Ovary (tissue), 10 donors: ENCODE measurements at places on chromosomes 5 and 9. TPM values are rescaled to one million over a fixed set of nuclear protein-coding genes. Genes with fewer than 3 reads are reported as not detected.

DNA sequence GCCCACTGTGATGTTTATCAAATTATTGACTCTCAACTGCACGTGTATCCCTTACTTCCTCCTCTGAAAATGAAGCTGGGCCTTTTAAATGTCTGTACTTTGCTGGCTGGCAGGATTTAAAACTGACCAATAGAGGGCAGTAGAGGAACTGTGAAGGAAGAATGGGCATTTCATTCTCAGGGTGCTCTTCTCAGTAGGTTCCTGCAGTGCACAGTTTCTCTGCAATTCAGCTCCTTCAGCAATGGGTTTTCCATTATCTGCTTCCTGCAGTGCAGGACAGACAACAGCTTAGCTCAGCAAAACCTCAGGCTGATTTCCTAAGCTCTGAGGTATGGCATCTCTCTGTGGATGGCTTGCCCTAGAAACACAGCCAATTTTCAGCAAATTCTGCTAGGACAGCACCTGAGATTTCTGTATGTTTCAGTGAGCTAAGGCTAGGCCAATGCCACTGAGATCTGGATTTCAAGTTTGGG lies 298.4 kb upstream of the PRDM9 start:
- H3K27ac ChIP-seq = no peak overlapping the region
- DNase-seq = no peak
- H3K4me3 ChIP-seq = no peak overlapping the region
- H3K4me1 ChIP-seq = no peaks in the 10 kb centered on the region
- no peaks in the 10 kb centered on the region for H3K27me3 ChIP-seq

GRCh38 chr5:158634714-158635113 lies 465.0 kb downstream of the EBF1 start:
- H3K27ac ChIP-seq = no peak overlapping the region
- no peaks in the 10 kb centered on the region for H3K36me3 ChIP-seq
- no peaks in the 10 kb centered on the region for H3K27me3 ChIP-seq
- no peak for DNase-seq
- H3K4me3 ChIP-seq = no peak overlapping the region
- no peaks in the 10 kb centered on the region for H3K4me1 ChIP-seq

- no peak overlapping the region for H3K27ac ChIP-seq
- no peak for DNase-seq
- H3K4me3 ChIP-seq = no peak overlapping the region
- peaks cover 5% of the 10 kb centered on the region for H3K4me1 ChIP-seq
- H3K36me3 ChIP-seq = no peaks in the 10 kb centered on the region
These were observed 44.4 kb downstream of the FNBP1 start for GRCh38 chr9:129998491-129999140.

DNA sequence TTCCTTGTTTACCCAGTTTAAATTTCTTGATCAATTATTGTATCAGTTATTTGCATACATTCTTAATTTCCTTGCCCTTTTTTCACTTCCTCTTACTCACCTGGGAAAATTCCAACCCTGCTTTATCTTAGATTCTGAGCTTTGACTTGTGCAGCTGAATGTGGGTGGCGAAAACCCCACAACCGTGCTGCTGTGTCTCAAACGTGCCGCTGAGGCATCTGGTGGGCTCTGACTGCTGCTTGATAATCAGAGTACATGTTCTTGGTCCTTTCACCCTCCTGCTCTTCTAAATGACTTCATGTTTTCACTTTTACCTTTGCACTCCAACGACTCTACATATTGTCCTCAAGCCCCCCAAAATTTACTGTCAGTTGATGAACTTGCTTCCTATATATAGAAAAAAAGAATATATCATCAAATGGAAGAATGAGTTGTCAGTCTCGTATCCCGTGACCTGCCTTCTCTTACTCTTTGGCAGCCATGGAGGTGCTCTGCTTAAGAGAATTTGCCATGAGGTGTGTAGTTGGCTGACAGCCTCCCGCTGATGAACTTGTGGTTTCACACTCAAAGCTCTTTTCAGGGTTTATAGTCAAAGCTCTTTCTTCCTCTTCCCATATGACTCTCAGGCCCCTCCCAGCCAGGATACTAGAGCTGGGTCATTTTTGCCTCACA lies 14.0 kb upstream of the JAK2 start:
- DNase-seq = no peak
- no peaks in the 10 kb centered on the region for H3K36me3 ChIP-seq
- H3K27ac ChIP-seq = no peak overlapping the region
- no peaks in the 10 kb centered on the region for H3K4me1 ChIP-seq
- no peaks in the 10 kb centered on the region for H3K27me3 ChIP-seq

- H3K27ac ChIP-seq = no peak overlapping the region
- H3K4me3 ChIP-seq = no peak overlapping the region
- H3K4me1 ChIP-seq = no peaks in the 10 kb centered on the region
- no peak for DNase-seq
- no peaks in the 10 kb centered on the region for H3K36me3 ChIP-seq
These were observed 837.2 kb downstream of the EFNA5 start for GRCh38 chr5:106833517-106833916.

GRCh38 chr5:53161876-53162275 lies 52.3 kb upstream of the MOCS2 start:
- H3K4me1 ChIP-seq = no peaks in the 10 kb centered on the region
- no peaks in the 10 kb centered on the region for H3K27me3 ChIP-seq
- DNase-seq = no peak
- H3K36me3 ChIP-seq = no peaks in the 10 kb centered on the region
- no peak overlapping the region for H3K4me3 ChIP-seq

DNA sequence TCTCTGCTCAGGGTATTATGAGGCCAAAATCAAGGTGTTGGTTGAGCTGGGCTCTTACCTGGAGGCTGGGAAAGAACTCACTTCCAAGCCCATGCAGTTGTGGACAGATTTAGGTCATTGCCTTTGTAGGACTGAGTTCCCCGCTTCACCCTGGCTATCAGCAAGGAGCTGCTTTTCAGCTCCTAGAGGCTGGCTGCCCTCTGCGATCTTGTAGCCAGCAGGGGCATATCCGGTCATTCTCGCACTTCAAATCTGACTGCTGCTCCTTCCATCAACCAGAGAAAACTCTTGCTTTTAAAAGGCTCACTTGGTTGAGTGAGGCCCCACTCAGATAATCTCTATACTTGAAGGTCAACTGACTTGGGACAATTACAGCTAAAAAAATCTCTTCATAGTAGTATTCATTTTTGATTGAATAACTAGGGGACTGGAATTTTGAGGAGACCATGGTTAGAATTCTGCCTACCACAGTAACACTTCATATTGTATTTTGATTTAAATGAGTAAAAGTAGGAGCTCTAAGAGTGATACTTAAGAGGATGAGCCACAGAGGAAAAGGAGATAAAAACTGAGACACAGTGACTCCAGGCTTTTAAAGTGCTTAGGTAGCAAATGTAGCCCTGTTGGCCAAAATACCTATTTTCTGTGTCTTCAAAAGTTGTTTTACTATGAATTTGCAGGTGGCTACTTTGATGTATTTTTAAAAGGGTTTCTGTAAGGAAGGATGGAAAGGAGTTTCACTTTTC lies 137.4 kb downstream of the CD180 start:
- H3K4me1 ChIP-seq = peaks cover 2% of the 10 kb centered on the region
- DNase-seq = no peak
- H3K27ac ChIP-seq = no peak overlapping the region
- no peaks in the 10 kb centered on the region for H3K27me3 ChIP-seq
- H3K36me3 ChIP-seq = no peaks in the 10 kb centered on the region
- H3K4me3 ChIP-seq = no peak overlapping the region

GRCh38 chr5:129658801-129659200 lies 89.1 kb upstream of the MINAR2 start:
- no peak overlapping the region for H3K27ac ChIP-seq
- H3K4me3 ChIP-seq = no peak overlapping the region
- H3K27me3 ChIP-seq = no peaks in the 10 kb centered on the region

GRCh38 chr9:133691626-133692363 lies 46.4 kb downstream of the SARDH start:
- H3K27ac ChIP-seq = no peak overlapping the region
- no peaks in the 10 kb centered on the region for H3K27me3 ChIP-seq
- H3K36me3 ChIP-seq = no peaks in the 10 kb centered on the region
- no peaks in the 10 kb centered on the region for H3K4me1 ChIP-seq
- no peak overlapping the region for H3K4me3 ChIP-seq

DNA sequence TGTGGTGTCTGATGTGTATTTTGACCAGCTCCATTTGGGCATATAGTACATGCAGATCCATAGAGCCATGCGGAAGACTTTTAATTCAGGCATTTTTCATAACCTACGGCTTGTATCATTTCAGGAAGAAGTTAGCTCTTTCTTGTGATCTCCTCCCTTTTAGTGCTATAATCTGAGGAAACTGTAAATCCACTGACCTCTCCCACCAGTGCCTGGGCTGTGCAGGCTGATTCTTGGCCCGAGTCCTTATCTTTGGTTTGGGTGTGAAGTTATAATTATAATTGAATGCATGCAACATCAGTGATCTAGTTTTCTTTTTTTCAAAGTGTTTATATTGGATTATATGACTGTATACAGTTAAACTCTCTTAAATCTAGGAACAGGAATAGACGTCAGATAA lies 247.9 kb downstream of the PCSK5 start:
- no peak overlapping the region for H3K4me3 ChIP-seq
- H3K27me3 ChIP-seq = no peaks in the 10 kb centered on the region
- no peaks in the 10 kb centered on the region for H3K36me3 ChIP-seq
- peaks cover 6% of the 10 kb centered on the region for H3K4me1 ChIP-seq

GRCh38 chr5:6251565-6252102 lies 126.7 kb downstream of the MED10 start:
- DNase-seq = no peak
- no peaks in the 10 kb centered on the region for H3K4me1 ChIP-seq
- H3K36me3 ChIP-seq = no peaks in the 10 kb centered on the region
- no peak overlapping the region for H3K4me3 ChIP-seq
- H3K27ac ChIP-seq = no peak overlapping the region
- no peaks in the 10 kb centered on the region for H3K27me3 ChIP-seq

GRCh38 chr5:134070725-134071613 lies 43.5 kb upstream of the TCF7 start:
- no peaks in the 10 kb centered on the region for H3K36me3 ChIP-seq
- H3K4me1 ChIP-seq = peaks cover 3% of the 10 kb centered on the region
- H3K27ac ChIP-seq = no peak overlapping the region
- no peak for DNase-seq
- H3K4me3 ChIP-seq = no peak overlapping the region

DNA sequence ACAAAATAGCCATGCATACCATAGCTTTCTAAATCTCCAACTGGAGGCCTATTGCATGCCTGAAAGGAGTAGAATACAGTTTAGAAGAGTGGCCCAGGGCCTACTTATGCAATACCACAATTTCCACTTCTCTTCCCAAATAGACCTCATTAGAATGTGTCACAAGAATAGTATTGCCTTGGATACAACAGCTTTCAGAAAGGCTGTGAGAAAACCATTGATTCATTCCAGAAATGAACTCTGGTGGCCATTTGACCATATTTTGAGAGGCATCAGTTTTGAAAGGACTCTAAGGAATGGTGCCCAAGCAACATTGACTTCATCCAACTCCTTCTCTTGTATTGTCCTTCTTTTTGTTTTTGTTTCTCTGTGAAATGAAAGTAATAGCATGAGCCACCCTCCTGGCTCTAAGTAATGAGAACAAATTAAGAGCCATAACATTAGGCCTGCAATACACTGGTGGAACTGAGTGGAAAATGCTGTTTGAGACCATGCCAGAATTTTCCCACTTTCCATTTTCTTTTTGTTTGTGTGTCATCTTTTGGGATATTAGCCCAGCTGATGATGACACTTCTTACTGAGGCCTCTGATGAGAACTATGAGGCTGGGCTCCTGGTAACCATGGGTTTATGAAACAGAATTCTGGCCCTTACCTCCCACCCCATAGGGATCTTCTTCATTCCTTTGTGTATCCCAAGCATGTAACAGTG lies 90.2 kb downstream of the TMEM174 start:
- no peak overlapping the region for H3K4me3 ChIP-seq
- peaks cover 4% of the 10 kb centered on the region for H3K4me1 ChIP-seq
- no peaks in the 10 kb centered on the region for H3K36me3 ChIP-seq

The KCNV2 gene
- total RNA-seq = not detected

The PCDHGA10 gene
- total RNA-seq = 8.1 TPM

The SCAI gene
- total RNA-seq = 10.8 TPM

The GPR21 gene
- 1.7 TPM for total RNA-seq

The PRDM9 gene
- total RNA-seq = not detected

The IL4 gene
- total RNA-seq = not detected

The SLIT3 gene
- total RNA-seq = 24.4 TPM
